ENCODE measurements at places on chromosomes 4 and X.

DNA sequence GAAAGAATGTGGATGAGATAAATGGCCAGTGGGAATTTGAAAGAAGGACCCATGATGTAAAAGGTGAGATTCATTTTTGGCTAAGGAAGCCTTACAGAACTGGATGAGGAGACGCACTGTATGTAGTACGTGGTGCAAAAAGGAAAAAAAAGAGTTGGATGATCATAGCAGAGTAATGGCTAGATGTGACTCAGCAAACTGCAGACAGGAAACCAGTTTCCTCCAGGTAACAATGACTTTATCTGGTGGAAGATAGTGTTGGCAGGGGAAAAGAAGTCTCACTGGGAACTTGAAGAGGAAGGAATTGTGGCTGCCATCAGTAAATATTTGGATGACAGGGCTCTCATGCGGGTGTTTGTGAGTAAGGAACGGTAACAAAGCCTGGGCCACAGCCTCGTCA is 243.2 kb downstream of the CPE start:
- no peak overlapping the region for H3K4me3 ChIP-seq
- H3K4me1 ChIP-seq = no peaks in the 10 kb centered on the region
- DNase-seq = no peak
- no peaks in the 10 kb centered on the region for H3K27me3 ChIP-seq

GRCh38 chrX:39613997-39614679 is 483.6 kb downstream of the BCOR start:
- no peaks in the 10 kb centered on the region for H3K27me3 ChIP-seq
- H3K4me1 ChIP-seq = peaks cover 14% of the 10 kb centered on the region
- no peak overlapping the region for H3K27ac ChIP-seq
- no peaks in the 10 kb centered on the region for H3K36me3 ChIP-seq
- H3K4me3 ChIP-seq = peak overlapping the region; percentile 32
- no peak for DNase-seq

GRCh38 chr4:118807659-118808058 is 28.3 kb downstream of the SEC24D start:
- no peaks in the 10 kb centered on the region for H3K4me1 ChIP-seq
- no peaks in the 10 kb centered on the region for H3K36me3 ChIP-seq
- no peak overlapping the region for H3K4me3 ChIP-seq
- no peak overlapping the region for H3K27ac ChIP-seq

GRCh38 chr4:110412354-110413065 is 63.4 kb upstream of the ENPEP start:
- no peak overlapping the region for H3K27ac ChIP-seq
- H3K4me3 ChIP-seq = no peak overlapping the region
- no peaks in the 10 kb centered on the region for H3K36me3 ChIP-seq
- DNase-seq = no peak
- H3K27me3 ChIP-seq = no peaks in the 10 kb centered on the region

GRCh38 chrX:122943918-122944317 is 240.2 kb upstream of the GRIA3 start:
- H3K36me3 ChIP-seq = no peaks in the 10 kb centered on the region
- no peaks in the 10 kb centered on the region for H3K27me3 ChIP-seq
- H3K27ac ChIP-seq = no peak overlapping the region
- no peak for DNase-seq

GRCh38 chr4:26217961-26218676 is 102.7 kb upstream of the RBPJ start:
- H3K27ac ChIP-seq = peak overlapping the region; percentile 64
- no peak overlapping the region for H3K4me3 ChIP-seq
- no peaks in the 10 kb centered on the region for H3K36me3 ChIP-seq
- H3K4me1 ChIP-seq = peaks cover 12% of the 10 kb centered on the region

DNA sequence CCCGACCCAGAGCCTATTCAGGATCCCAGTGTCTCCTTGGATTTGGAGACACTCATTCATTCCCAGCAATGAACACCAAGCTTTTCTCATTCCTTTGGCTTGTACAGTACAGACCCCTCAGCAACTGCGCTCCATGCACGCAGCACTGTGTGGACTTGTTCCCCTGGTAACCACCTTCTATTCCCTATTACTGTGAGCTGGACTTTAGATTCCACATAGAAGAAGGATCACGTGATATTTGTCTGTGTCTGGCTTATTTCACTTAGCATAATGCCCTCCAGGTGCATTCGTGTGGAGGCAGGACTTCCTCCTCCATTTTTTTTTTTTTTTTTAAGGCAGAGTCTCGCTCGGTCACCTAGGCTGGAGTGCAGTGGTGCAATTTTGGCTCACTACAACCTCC is 106.4 kb downstream of the PHKA2 start:
- peaks cover 6% of the 10 kb centered on the region for H3K4me1 ChIP-seq
- no peak for DNase-seq
- H3K27me3 ChIP-seq = no peaks in the 10 kb centered on the region
- no peak overlapping the region for H3K27ac ChIP-seq
- H3K36me3 ChIP-seq = no peaks in the 10 kb centered on the region

DNA sequence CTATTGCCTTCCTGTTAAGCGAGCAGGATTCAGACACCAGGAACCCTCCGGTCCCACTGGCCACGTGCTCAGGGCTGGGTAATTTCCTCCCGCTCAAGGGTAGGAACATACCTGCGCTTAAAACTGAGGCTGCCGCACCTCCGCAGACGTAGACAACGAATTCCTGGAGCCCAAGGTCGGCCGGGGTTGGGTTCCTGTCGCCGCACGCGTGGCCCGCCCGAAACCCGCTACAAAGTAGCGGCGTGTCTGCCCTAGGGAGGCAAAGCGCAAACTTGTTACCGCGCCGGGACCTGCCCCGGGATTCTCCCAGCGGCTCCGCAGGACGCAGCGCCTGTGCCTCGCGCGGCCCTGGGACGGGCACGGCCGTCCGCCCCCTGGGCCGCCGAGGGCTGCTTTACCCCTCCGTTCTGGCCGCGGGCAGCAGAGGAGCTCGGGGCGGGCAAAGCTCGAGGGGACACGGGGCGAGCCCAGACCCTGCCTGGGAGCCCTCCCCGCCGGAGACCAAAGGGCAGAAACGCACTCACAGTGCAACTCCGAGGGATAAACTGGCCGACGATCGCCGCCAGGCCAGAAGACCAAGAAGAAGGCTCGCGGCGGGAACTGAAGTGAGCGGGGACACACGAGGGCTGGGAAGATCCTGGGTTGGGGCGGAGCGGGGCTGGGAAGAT is at the start of gene ERVMER34-1:
ERVMER34-1 (minus strand) TSS at position 607 of the 668 bp plus-strand sequence. CDS start 5,905 bp downstream, outside the sequence.
- DNase-seq = no peak
- peaks cover 43% of the 10 kb centered on the region for H3K27me3 ChIP-seq
- H3K4me3 ChIP-seq = peak within 1 kb of the TSS; percentile 59
- H3K36me3 ChIP-seq = no peaks in the 10 kb centered on the region
- peaks cover 10% of the 10 kb centered on the region for H3K4me1 ChIP-seq

GRCh38 chr4:65831828-65832227 is 161.5 kb upstream of the EPHA5 start:
- no peak overlapping the region for H3K4me3 ChIP-seq
- H3K4me1 ChIP-seq = no peaks in the 10 kb centered on the region
- no peak overlapping the region for H3K27ac ChIP-seq
- H3K36me3 ChIP-seq = no peaks in the 10 kb centered on the region

- peak within 1 kb of the TSS; percentile 85 for H3K27ac ChIP-seq
- no peaks in the 10 kb centered on the region for H3K4me1 ChIP-seq
- peak within 1 kb of the TSS; percentile 84 for H3K4me3 ChIP-seq
- H3K27me3 ChIP-seq = no peaks in the 10 kb centered on the region
- H3K36me3 ChIP-seq = no peaks in the 10 kb centered on the region
Measured at GRCh38 chr4:113979148-113979904, at the start of gene ARSJ. Gene ARSJ, minus strand, starts transcription at chr4:113979647. Its CDS starts 813 bp downstream, at chr4:113978834.

DNA sequence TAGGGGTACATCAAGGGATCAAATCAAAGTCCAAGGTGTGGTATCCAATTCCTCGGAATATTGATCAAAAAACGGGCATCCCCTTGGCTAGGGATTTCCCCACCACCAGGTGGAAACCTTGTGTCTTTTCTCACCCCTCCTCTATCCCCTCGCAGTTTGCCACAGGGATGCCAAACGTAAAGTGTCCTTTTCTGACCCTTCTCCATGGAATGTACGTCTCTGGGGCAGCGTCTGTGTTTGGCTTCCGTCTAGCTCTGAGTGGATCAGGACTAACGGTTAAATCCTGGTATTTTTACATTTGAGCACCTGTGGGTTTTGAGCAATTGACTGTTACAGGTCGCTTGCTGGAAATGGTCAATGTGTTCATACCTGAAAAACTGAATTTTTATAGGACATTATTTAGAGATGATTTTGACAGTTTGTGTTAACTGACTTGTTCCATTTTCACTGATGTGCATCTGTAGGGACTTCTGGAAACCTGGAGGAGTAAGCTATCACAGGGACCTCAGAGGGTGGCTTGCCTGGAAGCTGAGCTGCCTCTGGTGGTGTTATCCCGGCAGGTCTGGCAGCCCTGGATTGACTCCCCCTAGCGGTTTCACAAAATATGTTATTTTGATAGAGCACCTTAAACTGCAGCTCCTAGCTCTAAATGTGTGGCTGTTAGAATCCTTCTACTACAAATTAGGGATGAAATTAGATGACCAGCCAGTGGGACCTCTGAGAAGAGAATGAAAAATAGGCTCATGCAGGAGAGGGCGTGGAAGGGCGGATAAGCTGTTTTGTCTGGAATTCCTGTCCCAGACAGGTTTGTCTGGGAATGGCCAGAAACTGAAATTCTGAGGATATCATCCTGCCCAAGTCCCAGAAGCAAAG is 8.8 kb upstream of the MGST2 start:
- peak overlapping the region; percentile 14 for H3K4me3 ChIP-seq
- H3K27ac ChIP-seq = peak overlapping the region; percentile 89
- peaks cover 43% of the 10 kb centered on the region for H3K4me1 ChIP-seq
- no peak for DNase-seq
- H3K36me3 ChIP-seq = no peaks in the 10 kb centered on the region

GRCh38 chr4:20326460-20326859 is 74.8 kb downstream of the SLIT2 start:
- no peaks in the 10 kb centered on the region for H3K36me3 ChIP-seq
- DNase-seq = no peak
- no peaks in the 10 kb centered on the region for H3K4me1 ChIP-seq
- no peaks in the 10 kb centered on the region for H3K27me3 ChIP-seq
- H3K4me3 ChIP-seq = no peak overlapping the region

DNA sequence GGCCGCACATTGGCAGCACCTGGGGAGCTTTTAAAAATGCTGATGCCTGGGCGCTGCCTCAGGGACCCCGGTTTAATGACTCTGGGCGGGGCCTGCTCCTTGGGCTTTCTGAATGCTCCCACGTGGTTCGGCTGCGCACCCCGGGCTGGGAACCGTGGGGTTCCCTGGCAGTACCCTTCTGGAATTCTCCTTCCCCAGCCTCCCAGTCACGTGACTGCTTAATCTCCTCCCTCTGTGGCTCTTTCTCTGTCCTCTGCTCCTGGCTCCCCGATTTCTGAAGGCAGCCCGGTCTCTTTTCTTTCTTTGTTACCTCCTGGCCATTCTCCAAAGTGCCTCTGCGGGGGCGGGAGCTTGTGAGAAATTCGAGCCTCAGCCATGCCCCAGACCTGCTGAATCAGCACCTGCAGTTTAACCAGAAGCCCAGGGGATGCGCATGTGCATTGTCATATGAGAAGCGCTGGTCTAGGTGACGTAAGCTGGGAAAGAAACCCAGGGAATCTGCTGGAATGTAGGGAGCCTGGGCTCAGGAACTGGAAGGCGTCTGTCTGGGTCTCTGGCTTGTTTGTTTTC is 16.6 kb downstream of the CLCN4 start:
- peak overlapping the region; percentile 4 for H3K4me3 ChIP-seq
- H3K27ac ChIP-seq = no peak overlapping the region
- H3K36me3 ChIP-seq = no peaks in the 10 kb centered on the region
- H3K27me3 ChIP-seq = no peaks in the 10 kb centered on the region
- DNase-seq = no peak
- H3K4me1 ChIP-seq = peaks cover 5% of the 10 kb centered on the region

- H3K27ac ChIP-seq = no peak overlapping the region
- H3K4me1 ChIP-seq = no peaks in the 10 kb centered on the region
- H3K27me3 ChIP-seq = no peaks in the 10 kb centered on the region
- H3K4me3 ChIP-seq = no peak overlapping the region
- no peak for DNase-seq
- H3K36me3 ChIP-seq = no peaks in the 10 kb centered on the region
Measured at GRCh38 chr4:36043901-36044300, 200.4 kb downstream of the ARAP2 start.

DNA sequence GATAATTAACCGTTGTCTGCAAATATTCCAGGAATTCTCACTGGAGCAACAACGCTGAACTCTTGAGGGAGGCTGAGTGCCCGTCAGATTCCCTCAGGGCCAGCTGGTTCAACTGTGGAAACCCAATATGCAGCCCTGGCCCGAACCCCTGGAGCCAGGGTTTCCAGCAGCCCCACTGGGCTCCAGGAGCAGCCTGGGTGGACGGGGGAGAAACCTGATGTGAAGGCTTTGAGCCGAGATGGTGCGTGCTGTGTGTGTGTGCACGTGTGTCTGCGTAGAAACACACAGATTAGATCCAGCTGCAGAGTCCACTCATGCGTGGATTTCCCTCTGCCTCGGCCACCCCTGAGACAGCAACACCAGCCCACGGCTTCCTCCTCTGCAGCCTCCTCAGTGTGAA is 19.4 kb upstream of the SLC25A6 start:
- H3K36me3 ChIP-seq = peaks cover 21% of the 10 kb centered on the region
- no peak for DNase-seq
- H3K4me1 ChIP-seq = no peaks in the 10 kb centered on the region

DNA sequence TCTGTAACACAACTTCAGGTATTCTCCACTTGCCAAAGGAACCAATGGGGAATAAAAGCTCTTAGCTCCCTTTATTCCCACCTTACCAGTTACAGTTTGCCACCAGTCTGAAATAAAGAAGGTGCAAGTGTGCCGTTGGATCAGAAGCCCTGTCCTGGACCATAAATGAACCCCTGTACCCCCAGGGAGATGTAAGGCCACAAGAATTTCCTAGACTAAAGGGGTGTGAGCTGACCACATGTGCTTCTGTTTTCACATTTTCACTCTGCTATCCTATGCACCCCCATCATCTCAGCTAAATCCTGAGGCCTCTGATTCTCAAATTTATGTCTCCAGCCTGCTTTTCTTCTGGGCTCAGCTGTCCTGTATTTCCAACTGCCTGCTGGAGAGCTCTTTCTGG is 221.2 kb downstream of the SPRY1 start:
- H3K4me3 ChIP-seq = no peak overlapping the region
- no peaks in the 10 kb centered on the region for H3K36me3 ChIP-seq
- no peak overlapping the region for H3K27ac ChIP-seq
- no peaks in the 10 kb centered on the region for H3K27me3 ChIP-seq
- DNase-seq = no peak

- no peak for DNase-seq
- no peak overlapping the region for H3K27ac ChIP-seq
- no peaks in the 10 kb centered on the region for H3K27me3 ChIP-seq
Measured at GRCh38 chr4:124851741-124852140, 139.2 kb upstream of the ANKRD50 start.

DNA sequence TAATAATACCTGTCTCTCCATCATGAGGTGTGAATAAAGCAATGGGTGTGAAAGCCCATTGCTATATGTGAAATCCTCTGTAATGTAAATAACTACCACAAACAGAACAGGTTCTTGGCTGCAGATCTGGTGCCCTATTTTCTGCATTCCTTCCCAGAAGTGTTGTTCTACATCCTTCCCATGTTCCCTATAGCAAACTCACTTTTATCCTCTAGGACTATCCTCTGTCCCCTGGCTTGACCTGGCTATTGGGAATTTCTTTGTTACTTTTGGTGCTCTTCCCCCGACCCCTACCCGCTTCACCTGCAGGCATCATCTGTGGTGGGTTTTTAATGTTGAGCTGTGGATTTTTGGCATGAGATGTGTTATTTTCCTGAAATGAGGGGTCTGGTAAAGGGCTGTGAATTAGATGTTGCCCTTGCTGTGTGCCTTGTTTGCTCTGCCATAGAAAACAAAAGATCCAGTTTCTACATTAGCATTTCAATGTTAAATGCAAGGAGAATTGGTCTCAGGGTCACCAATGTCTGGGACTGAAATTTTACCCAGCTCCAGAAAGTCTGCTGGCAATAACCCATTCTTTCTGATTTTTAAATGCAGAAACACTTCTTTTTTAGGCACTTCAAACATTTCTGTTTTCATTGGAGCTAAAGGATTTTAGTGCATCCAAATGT is 13.6 kb upstream of the FREM3 start:
- no peak overlapping the region for H3K27ac ChIP-seq
- H3K36me3 ChIP-seq = no peaks in the 10 kb centered on the region
- no peak overlapping the region for H3K4me3 ChIP-seq
- DNase-seq = no peak
- no peaks in the 10 kb centered on the region for H3K27me3 ChIP-seq

Data from esophagus squamous epithelium (tissue), 5 donors.